ENCODE measurements at places on chromosomes 5 and 9.

DNA sequence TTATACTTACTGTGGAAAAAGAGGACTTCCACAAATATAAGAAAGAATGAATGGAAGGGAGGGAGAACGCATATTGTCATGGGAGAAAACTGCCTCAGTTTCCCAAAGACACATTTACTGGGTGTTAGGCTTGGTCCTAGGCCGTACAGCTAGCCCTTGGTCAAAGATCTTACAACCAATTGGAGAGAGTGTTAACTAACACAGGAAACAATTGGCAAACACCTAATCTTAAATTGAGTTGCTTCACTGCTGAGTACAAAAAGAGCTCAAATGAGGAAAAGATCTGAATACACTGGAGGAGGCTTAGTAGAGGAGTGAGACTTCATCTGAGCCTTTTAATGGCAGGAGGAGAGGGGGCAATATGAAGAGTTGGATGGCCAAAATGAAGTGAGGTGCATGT, 161.7 kb downstream of the GLIS3 start:
- DNase-seq, result no peak

DNA sequence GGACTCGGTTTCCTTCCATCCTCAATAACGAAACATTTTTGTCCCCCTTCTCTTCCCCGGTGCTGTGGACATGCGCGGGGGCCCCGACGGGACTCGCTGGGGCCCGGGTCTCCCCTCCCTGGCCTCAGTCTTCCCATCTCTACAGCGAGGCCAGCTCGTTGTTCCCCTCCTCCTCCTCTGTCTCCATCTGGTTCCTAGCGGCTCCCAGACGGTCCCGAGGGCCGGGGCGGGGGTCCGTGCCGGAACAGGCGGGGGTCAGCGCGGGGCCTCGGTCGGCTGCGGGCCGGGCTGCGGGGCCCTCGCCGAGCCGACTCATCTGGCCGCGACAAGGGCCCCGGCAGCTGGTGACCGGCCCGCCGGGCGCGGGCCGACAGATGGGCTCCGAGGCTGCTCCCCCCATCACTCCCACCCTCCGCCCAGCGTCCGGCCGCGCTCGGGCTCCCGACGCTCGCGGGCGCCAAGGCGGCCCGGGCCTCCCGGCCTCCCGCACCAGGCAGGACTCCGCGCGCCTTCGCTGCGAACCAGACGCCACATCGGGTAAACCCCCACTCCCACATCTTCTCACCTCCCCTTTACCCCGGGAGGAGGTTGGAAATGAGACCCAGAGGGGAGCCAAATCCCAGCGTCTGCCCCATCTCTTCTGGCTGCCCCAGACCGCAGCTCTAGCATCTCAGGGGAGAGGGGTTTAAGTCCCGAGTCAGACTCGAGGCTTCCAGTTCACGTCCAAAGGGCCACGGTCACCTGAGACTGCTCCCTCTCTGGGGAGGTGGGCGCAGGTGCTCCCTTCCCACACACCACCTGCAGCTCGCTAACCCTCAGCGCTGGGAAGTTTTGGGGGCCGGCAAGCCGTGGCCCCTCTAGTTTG, 8.1 kb downstream of the BARHL1 start:
- no peak for DNase-seq

GRCh38 chr9:134288746-134289145, 37.5 kb upstream of the RXRA start:
- DNase-seq, result no peak

- DNase-seq, result peak; percentile 32
Observed at GRCh38 chr5:102223542-102224477, 72.3 kb downstream of the SLCO4C1 start.

DNA sequence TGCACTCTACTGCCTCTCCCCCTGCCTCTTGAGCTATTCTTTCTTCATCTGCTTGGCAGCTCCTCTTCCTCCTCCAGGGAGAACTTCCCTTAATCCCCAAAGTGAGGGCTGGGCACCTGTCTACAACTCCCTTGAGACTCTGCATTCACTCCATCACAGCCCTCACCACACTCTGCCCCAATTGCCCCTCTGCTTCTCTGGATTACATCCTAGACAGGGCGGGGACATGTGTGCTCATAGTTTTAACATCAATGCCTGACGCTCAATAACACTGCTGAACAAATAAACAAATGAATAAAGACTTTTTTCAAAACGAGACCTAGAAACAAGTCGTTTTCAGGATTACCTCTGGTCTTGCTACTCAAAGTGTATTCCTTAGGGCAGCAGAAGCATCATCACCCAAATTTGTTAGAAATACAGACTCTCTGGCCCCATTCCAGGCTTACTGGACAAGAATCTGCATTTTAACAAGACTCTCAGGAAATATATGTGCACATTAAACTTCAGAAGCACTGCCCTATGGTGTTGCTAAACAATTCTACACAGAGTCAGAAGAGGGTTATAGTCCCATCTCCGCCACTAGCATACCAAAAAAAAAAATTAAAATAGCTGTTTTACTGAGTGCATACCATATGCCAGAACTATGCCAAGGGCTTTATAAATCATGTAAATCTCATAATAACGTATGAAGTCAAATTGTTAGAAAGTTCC, 115.6 kb downstream of the CDK5RAP2 start:
- DNase-seq, result no peak

GRCh38 chr9:115357821-115358220, 239.9 kb upstream of the TNC start:
- DNase-seq, result no peak
